ENCODE measurements at places on chromosomes 7 and 10.

DNA sequence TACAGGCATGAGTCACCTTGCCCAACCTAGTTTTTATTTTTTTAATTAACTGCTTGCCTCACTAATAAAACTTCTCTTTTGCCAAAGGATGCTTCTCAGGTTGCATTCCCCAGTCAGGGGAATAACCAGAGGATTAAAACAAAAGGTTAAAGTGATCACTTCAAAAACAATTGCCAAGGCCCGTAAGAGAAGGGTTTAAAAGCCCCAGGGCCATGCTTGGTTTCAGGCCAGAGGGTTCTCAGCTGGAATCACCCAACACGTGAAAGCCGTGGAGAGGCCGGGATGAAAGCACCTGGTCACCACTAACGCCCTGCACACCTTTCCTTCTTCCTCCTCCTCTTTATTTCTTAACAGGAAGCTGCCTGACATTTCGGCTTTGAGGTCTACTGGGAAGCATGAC lies 587.5 kb downstream of the PTPRN2 start:
- no peak for DNase-seq

GRCh38 chr10:73368238-73368637 lies 9.6 kb upstream of the CFAP70 start:
- DNase-seq = no peak

DNA sequence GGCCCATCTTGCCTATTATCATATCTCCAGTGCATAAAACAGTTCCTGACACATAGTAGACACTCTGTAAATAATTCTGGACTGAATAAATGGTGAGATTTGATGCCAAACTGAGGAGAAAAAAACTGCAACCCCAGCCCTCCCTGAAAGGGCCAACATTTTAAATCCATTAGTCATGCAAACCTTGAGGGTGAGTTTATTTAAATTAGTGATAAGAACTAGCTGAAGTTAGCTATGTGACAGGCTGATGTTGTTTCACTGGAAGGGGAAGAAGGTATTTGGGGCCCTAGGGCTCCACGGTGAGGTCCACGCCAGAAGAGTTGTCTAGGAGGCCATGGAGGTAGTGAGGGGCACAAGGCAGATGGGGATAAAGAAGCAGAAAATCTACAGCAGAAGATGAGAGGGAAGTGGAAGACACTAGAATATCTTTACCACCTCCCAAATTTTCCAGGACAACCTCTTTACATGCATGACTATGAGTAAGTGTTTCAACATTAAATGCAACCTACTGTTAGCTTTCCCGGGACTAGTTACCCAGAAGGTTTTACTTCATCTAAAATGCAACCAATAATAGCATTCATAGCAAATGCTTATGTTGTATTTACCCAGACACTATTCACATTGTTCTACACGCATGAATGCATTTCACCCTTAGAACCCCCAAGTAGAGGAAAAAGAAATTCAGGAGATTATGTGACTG lies 183.2 kb upstream of the LYZL1 start:
- no peak for DNase-seq

DNA sequence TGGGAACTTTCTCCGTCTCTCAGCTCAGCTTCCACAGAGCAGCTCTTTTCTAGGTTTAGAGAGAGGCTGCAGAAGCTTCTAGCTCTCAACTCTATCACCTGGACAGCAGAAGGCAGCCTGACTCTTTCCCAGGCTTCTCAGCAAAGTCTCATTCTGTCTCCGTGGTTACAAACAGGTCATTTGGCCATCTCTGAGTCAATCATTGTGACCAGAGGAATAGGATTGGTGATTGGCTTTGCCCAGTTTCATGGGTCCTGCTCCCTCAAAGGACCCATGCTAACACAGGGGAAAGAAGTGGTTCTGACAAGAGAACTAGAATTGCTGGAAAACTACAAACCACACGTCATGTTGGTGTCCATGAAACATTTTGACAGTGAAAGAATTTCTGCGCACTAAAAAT lies 43.6 kb downstream of the PRR15 start:
- no peak for DNase-seq

DNA sequence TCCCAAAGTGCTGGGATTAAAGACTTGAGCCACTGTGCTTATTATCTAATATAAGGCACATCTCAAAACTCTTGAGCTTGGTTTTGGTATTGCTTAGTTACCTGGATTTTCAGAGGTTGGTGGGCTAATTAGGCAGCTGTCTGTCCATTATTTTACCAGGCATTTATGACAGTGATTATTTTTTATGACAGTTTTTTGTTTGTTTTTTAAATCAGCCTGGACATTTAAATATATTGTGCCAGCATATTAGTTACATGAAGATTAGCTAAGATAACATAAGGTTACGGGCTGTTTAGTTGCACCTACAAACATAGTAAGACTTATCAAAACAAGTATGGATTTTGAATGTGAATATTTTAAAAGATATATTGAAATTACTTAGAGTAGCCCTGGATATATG lies 2.6 kb upstream of the ZRANB1 start:
- no peak for DNase-seq

DNA sequence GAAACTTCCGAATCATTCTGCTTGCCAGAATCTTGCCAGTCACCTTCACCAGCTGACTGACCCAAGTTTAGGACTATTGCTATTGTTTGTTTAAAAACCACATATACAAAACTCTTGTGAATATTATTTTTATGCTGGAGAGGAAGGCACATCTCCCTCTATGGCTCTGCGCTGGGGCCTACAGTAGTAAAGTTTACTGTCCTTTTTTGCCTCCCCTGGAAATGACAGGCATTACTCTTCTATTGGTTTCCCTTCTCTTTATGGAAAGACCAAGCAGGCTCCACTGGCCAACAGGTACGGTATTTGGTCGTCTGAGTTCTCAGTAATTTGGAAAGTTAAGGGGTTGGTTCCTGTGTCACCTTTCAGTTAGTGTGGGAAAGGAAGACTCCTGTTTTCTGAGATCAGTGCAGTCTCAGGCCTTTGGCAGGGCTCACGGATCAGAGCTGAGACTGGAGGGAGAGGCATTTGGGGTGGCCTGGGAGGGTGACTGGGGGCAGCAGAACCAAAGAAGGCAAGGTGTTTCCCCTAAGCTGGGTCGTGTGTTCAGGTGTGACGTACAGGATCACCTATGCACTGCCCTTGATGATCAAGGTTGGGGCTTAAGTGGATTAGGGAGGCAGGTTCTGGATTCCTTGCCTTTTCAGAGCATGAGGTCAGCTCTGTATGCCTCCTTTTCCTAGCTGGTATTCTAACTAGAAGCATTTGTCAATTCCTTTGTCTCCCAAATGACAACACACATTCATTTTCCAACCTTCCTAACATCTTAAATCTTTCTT lies 16.0 kb upstream of the KIF5B start:
- no peak for DNase-seq

DNA sequence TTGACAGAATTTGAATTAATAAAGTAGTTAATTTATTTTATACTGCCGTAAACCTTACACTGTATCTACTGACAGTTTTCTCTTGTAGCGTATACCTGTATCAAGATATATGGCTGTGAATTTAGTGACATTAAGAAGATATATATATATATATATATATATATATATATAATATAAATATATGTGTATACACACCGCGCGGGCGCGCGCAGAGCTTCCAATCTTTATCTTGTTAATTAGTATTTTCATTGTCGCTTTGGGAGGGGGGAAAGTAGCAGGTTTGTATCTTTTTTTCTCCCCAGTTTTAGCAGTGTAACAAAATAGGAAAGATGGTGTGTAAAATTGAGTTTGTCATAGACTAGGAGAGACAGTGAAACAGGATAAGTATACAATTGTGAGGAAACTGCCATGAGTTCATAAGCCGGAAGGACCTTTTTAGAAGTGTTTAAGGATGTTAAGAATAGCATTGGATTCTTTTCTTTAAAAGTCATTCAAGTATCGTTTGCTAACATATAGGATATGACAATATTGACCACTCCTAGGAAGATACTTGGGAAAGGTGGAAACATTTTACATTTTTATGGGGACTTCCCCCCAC lies 2.0 kb downstream of the PLEKHA1 start:
- no peak for DNase-seq

DNA sequence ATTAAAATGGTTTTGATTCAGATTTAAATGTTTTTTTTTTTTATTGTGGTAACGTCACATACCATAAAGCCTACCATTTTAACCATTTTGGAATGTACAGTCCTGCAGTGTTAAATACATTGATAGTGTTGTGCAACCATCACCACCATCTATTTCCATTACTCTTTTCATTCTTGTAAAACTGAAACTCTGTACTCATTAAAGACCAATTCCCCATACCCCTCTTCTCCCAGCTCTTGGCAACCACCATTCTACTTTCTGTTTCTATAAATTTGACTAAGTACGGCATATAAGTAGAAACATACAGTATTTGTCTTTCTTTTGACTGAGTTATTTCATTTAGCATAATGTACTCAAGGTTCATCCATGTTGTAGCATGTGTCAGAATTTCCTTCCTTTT lies 96.2 kb downstream of the EXOC4 start:
- DNase-seq = no peak

GRCh38 chr10:9342885-9343570 lies 1288.5 kb downstream of the GATA3 start:
- DNase-seq = no peak

- DNase-seq = no peak
These were observed 151.2 kb upstream of the FAM13C start for GRCh38 chr10:59513558-59513957.

DNA sequence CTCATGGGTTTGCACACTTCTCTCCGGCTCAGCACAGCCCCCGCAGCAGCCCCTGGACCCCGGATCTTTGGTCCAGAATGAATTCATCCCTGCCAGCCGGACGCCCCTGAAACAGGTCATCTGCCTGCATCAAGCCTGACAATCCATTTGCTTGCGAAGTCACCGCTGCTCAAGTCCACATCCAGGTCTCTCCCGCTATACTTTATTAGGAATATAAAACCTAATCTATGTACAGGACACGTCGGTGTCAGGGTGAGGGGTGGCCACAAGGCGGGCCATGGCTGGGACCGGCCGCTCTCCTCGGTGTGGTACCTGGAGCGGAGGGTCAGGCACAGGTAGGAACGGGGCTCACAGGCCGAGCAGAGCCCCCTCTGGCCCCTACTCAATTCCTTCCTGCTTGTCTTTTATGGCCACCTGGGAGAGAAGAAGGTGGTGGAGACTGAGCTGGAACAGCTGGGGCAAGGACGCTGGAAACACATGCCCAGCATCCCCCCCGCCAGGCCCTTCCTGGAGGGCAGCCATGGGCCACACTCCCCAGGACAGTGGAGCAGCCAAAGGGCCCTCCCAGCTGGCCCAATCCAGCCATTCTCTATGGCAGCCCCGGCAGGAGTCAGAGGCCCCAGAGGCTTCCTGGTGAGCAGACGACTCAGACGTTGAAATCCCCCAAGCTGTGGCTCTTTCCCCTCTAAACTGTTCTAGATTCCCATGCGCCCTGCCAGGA lies 5.3 kb downstream of the POLR2J start:
- no peak for DNase-seq

GRCh38 chr10:90817128-90817889 lies 40.5 kb downstream of the HTR7 start:
- no peak for DNase-seq

- DNase-seq = no peak
These were observed 4.3 kb upstream of the TECTB start for GRCh38 chr10:112278871-112279270.

DNA sequence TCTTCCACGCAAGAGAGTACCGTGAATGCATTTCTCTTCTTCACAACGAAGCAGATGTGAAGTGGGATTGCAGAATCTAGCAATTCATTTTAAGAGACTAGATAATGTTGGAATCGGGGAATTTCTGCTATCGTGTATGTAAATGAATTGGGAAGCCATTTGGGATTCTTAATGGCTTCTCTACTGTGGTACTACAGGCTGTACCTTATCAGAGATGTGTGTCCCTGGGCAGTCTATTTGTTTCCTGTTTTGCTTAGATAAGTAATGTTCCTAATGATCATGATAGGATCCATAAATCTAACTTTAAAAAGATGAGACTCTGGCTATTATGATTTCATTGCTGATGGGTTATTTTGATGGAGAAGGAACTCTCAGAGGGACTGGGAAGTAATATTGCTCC lies 320.6 kb downstream of the REEP3 start:
- no peak for DNase-seq

DNA sequence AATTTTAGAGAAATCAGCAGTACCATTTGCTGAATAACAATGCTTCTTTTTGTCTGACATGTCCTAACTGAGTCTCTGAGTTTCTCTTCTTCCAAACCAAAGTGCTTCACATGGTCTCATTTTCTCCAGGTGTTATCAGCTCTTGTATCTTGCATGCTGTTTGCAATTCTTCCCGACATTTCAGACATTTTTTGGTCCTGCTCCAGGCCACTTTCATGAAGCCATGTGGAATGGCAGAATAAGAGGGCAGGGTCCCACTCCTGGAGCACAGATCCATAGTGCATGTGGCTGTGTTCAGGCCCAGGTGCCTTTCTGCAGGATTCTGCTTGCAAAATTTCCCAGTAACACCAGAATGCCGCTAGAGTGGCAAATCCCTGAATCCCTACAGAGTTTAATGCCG lies 916.2 kb downstream of the NXPH1 start:
- no peak for DNase-seq

DNA sequence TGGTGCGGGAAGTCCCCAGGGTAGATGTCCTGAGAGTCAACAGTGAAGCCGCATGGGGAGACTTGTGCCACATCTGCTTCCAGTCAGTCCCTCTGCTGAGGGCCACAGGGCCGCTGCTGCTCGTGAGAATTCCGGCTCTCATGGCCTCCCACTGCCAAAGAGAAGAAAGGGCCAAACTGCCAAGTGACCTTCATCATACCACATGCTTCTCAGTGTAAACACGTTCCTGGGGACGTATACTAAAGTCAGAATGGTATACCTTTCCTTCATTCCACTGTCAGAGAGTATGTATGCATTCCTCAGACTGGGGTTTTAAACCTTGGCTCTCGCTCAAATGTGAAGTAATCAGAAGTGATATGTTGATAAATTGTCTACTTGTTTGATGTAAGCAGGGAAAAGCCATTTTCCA lies 52.8 kb upstream of the SEC61G start:
- DNase-seq = no peak

DNA sequence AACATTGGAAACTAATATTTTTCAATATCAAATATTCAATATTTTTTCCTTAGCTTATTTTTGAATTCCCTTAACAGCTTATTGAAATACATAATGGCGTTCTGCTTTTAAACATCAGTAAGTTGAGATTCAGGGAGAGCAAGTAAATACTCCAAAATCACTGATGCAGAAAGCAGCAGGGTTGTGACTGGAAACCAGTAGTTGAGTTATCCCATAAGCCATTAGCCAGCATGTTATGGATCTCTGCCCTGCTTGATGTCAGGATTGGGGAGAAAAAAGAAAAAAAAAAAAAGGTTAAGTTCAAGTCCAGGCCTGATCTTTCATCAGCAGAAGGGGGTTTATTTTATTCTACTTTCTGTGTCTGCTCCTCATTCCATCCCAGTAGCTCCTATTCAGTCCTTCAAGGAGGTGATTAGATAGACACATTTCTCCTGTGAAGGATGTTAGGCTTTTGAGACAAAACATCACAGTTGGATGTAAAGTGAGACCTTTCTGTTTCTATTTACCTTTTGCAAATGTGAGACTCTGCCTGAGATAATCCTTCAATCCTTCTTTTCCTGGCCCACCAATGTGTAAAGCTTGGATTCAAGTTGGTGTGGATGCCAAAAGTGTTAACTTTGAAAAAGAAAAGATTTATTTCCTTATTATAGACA lies 110.9 kb upstream of the HDAC9 start:
- DNase-seq = no peak
